Spleen (tissue), 13 donors: ENCODE measurements at places on chromosomes 4 and X.
A peak's percentile ranks its signal among the peaks of the same experiment; 100 is the strongest.

- no peak overlapping the region for H3K4me3 ChIP-seq
- H3K27me3 ChIP-seq: no peaks in the 10 kb centered on the region
- H3K4me1 ChIP-seq: no peaks in the 10 kb centered on the region
- DNase-seq: no peak
Measured at GRCh38 chrX:88560673-88561330, 186.2 kb upstream of the CPXCR1 start.

- H3K4me1 ChIP-seq: peaks cover 4% of the 10 kb centered on the region
- no peak overlapping the region for H3K27ac ChIP-seq
- no peaks in the 10 kb centered on the region for H3K36me3 ChIP-seq
- no peak overlapping the region for H3K4me3 ChIP-seq
Measured at GRCh38 chr4:105352826-105353225, 121.0 kb downstream of the PPA2 start.

DNA sequence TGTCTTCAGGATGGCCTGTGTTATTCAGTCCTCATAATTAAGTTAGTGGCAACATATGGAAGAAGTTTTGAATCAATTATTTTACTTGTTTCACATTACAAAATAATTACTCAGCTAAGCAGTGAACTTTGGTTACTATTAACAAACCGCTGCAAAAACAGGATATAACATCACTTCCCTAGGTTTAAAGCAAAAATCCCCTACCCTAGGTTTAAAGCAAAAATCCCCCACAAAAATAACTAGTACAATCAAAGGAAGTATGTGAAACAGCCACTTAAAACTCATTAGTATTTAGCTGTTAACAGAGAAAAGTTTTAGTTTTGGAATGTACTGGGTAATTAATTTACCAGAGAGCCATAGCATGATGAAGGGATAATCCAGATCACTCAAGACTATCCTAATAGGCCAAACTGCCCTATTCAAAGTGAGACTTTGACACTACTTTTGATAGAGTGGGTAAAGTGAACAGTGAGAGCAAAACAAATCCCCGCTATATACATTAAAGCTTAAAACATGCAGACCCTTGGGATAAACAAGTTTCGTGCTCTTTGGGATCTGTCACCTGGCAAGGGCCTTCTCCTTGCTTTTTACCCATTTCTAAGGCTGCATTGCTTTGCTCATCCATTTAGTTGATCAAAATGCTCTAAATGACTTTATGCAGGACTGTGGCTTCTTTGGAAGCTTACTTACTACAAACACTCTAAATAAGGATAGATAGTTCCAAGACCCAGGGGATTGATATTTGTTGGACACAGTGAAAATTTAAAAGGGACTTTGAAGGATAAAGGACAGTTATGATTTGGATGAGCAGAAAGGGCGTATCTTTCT is 36.4 kb upstream of the GPR174 start:
- DNase-seq: no peak
- no peaks in the 10 kb centered on the region for H3K36me3 ChIP-seq
- no peaks in the 10 kb centered on the region for H3K27me3 ChIP-seq
- H3K4me1 ChIP-seq: peaks cover 14% of the 10 kb centered on the region
- H3K4me3 ChIP-seq: no peak overlapping the region

DNA sequence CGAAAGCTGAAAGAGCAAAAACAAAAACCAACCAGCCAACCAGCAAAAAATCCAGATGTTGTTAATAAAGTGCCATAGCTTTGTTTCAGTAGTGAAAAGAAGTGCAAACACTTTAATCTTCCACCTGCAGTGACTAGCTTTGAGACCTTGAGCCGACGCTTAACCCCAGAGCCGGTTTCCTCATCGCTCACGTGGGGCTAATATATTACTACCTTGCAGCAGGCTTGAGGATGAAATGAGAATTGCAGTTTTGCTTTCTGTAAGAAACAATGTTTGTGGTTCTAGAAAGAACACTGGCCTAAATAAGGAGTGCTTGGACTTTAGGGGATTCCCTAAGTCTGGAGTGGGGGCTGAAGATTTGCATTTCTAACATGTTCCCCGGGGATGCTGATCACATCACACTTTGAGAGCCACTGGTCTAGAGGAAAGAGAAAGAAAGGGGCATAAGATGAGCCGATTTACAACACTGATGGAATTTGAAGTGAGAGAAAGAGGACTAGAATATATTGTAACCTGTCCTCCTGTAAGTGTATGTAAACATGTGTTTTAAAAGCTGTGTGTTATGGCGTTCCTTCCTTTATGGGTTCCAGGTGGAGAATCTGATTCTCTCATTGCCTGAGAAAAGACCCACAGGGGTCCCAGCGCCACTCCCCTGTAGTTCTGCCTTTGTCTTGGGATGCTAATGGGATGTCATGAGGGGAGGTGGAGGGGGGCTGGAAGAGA is 1.4 kb downstream of the FGF2 start:
- no peaks in the 10 kb centered on the region for H3K36me3 ChIP-seq
- H3K27ac ChIP-seq: no peak overlapping the region
- peaks cover 23% of the 10 kb centered on the region for H3K4me1 ChIP-seq
- peak overlapping the region; percentile 49 for H3K4me3 ChIP-seq

- H3K36me3 ChIP-seq: no peaks in the 10 kb centered on the region
- no peaks in the 10 kb centered on the region for H3K4me1 ChIP-seq
- no peak overlapping the region for H3K4me3 ChIP-seq
- H3K27ac ChIP-seq: peak overlapping the region; percentile 29
- no peaks in the 10 kb centered on the region for H3K27me3 ChIP-seq
Measured at GRCh38 chr4:176635372-176636261, 157.1 kb downstream of the VEGFC start.

DNA sequence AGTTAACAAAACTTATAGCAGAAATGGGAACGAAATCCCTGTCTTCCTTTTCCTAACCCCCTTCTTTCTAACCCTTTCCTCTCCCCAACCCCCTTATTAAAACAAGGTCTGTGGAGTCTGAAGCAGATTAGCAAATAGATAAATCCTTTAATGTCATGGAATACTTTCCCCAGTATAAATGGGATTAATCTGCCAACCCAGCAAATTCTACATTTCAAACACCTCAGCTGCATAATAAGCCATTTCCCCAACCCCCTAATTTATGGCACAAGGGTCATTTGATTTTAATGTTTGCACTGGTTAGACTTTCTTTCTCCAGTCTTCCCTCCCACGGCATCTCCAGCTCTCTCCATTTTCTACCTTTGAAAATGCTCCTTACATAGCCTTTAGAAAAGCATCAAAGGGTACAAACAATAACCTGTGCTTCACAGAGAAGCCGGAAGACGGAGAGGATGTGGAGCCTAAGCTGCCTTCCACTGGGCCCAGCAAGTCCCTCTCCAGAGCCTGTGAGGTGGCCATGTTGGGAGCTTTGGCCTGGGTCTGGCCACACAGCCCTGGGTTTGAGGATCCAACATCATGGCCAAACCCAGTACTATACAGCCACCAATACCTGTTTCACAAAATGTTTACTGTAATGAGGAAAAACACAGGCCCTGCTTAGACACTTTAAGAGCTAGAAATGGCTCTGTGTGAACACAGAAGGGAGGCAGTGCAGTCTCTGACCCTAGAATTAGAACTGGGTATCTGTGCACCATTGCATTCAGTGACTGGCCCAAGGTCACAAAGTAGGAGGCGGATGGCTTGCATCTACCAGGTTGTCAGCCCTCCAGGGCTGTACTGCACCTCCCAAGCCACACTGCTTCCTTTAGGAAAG is 56.9 kb upstream of the SPRY1 start:
- no peaks in the 10 kb centered on the region for H3K27me3 ChIP-seq
- no peak overlapping the region for H3K27ac ChIP-seq
- no peaks in the 10 kb centered on the region for H3K4me1 ChIP-seq
- H3K4me3 ChIP-seq: no peak overlapping the region

- H3K27ac ChIP-seq: no peak overlapping the region
- no peak overlapping the region for H3K4me3 ChIP-seq
- no peaks in the 10 kb centered on the region for H3K27me3 ChIP-seq
- H3K36me3 ChIP-seq: no peaks in the 10 kb centered on the region
- no peaks in the 10 kb centered on the region for H3K4me1 ChIP-seq
- no peak for DNase-seq
Measured at GRCh38 chrX:29662759-29663503, 552.4 kb upstream of the MAGEB2 start.
